ENCODE measurements at places on chromosomes 5 and 9.

DNA sequence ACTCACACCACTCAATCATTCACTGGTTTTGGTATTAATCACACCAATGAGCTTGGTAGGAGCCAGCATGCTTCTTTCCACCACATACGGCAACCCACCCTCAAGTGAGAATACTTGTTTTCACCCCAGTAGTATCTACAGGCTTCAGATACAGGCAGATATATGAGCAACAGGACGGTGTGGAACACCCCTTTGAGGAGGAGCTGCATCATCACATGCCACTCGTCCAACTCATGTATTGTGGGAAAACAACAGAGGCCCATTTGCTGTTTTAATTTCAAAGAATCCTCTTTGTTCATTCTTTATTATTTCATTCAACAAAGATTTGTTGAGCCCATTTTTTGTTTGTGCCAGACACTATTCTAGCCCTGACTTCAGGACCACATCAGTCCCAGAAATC is 46.0 kb downstream of the RORB start:
- DNase-seq, result peak; percentile 12

DNA sequence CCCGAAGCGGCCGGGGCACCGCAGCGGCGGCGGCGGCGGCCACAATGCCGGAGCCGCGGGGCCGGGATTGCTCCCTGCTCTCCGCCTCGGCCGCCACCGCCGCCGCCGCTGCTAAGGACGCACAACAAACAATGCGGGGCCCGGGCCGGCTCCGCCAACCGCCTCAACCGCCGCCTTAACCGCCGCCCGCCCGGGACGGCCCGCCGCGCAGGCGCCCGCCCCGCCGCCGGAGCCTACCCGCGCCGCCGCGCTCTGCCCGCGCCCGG is 254 bp downstream of the STRBP start:
- peak; percentile 22 for DNase-seq

GRCh38 chr9:78314953-78315870 is 18.3 kb downstream of the PSAT1 start:
- DNase-seq, result no peak

- no peak for DNase-seq
Measured at GRCh38 chr9:109168170-109168569, 1.1 kb upstream of the FRRS1L start.

DNA sequence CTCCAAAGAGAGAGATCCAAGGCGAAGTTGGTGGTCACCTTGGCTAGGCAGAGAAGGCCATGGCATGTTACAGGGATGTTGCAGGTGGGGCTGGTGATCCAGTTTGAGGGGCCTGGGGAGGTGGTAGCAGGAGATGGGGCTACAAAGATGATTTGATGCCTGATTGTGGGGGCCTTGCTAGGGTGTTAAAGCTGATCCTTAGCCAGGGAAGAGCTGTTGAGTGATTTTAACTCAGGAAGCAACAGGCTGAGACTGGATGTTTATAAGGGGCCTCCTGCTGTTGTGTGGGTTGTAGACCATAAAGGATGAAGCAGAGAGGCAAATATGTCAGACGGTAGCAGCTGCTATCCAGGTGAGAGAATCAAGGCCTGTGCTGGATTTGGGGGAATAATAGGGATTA is 19.0 kb upstream of the SMAD5 start:
- no peak for DNase-seq

GRCh38 chr5:136677217-136677616 is 311.9 kb upstream of the TRPC7 start:
- DNase-seq, result no peak

DNA sequence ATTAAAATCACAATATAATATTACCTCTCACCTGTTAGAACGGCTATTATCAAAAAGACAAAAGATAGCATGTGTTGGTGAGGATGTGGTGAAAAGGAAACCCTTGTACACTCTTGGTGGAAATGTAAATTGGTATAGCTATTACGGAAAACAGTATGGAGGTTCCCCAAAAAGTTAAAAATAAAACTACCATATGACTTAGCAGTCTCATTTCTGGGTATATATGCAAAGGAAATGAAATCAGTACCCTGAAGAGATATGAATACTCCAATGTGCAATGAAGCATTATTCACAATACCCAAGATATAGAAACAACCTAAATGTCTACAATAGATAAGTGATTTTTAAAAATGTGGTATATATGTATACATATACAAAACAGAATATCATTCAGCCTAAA is 199.9 kb downstream of the SNX18 start:
- DNase-seq, result no peak

GRCh38 chr5:153749960-153750359 is 259.5 kb downstream of the GRIA1 start:
- no peak for DNase-seq

- no peak for DNase-seq
Measured at GRCh38 chr9:78097541-78097940, 65.9 kb upstream of the GNAQ start.

GRCh38 chr5:157827423-157827822 is 31.5 kb downstream of the CLINT1 start:
- DNase-seq, result no peak

GRCh38 chr5:143986516-143987212 is 174.7 kb downstream of the HMHB1 start:
- DNase-seq, result no peak

DNA sequence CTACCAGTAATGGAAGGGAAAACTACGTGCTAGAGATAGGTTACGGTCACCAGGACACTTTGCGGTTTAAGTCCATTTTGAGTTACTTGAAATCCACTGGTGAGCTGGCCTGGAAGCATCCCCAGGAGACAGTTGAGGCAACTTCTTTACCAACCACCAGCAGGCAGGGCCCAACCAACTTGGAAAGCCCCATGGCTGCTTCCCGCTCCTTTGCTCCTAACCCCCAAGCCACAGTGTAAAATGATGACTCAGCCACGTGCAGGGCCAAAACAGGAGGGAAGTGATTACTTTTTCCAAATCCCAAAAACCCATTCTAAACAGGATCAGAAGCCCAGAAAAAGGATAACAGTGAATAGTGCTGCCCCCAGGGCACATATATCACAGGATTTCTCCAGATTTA is 87.4 kb downstream of the PAX5 start:
- no peak for DNase-seq

DNA sequence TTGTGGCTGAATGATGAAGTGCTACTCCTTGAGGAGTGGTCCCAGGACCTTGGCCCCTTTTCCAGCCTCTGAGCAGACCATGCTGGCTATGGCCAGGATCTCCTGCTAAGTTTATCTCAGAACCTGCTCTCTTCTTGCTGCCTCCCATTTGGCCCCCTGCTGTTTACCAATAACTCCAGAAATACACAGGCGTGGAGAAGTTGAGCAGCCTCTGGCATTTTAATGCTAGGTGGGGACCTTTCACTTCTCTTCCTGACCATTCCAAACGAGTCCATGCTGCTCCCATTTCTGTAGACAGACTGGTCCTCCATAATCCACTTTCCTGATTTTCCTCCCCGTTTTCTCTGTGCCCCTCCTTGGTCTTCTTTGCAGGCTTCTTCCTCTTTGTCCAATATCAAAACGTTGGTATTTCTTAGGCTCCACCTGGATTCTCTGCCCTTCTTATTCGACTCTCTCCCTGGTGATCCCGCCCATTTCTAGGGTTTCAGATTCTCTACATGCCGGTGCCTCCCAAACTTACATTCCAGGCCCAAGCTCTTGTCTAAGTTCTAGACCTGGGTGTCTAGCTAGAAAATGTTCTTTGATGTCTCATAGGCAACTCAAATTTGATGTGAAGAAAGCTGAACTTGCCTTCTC is 33.4 kb upstream of the TNFAIP8 start:
- no peak for DNase-seq

GRCh38 chr5:61620699-61621182 is 288.7 kb downstream of the ZSWIM6 start:
- DNase-seq, result peak; percentile 61

GRCh38 chr9:109538346-109538745 is 40.2 kb upstream of the PTPN3 start:
- no peak for DNase-seq

DNA sequence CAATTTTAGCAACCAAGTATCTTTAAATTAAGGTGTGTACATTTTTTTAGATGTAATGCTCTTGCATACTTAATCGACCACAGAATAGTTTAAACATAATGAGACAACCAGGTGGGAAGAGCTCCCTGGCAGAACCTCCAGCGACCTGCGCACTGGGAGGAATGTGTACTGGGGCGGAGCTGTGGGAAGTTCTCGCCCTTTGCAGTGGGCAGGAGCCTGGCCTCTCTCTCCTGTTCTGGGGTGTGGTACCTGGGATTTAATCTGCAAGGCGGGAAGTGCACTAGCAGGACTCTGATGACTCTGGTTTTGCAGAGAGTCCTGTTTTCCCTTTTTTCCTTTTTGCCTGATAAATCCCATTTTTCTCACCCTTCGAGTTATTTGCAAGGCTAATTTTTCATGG is 150.7 kb downstream of the SLC28A3 start:
- no peak for DNase-seq

DNA sequence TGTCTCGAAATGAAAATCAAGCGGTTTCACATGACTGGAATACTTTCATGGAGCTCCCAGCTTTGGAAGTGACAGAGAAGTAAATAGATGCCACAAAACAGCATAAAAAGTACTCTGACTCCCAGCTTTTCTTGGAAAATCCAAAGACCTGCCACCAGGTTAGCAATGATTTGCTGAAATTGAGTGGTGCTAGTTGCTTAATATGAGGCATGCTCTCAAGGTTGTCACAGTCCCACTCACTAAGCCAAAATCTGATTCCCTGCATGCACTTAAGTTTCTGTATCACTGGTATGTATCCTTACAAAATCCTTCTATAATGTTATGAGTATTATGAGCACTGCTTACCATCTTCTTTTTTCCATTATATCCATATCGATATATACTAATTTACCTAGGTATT is 13.0 kb upstream of the SH3RF2 start:
- no peak for DNase-seq

- no peak for DNase-seq
Measured at GRCh38 chr5:100827481-100827889, 75.6 kb downstream of the ST8SIA4 start.

GRCh38 chr5:4255441-4255840 is 659.8 kb downstream of the IRX1 start:
- no peak for DNase-seq

DNA sequence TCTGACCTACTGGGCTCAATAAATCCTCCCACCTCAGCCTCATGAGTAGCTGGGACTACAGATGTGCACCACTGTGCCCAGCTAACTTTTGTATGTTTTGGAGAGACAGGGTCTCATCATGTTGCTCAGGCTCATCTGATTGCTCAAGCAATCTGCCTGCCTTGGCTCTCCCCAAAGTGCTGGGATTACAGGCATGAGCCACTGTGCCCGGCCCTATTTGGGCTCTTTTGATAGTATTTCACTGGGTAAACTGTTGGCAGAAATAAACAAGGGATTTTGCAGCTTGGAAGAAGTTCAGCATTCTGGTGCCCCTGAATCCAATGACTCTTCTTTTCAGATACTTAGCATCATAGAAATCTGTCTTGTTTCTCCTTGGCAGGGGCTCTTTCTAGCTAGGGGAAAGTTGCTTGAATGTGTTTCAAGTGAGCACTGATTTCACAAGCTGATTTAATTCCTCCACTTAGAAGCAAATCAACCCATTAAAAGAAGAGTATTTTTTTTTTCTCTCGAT is 146.8 kb downstream of the PAPPA start:
- DNase-seq, result peak; percentile 34

GRCh38 chr9:98142925-98143481 is 24.0 kb upstream of the TRIM14 start:
- DNase-seq, result no peak
